Kidney epithelial cell (primary cell): ENCODE measurements at places on chromosomes 7 and 10. TPM values are rescaled to one million over a fixed set of nuclear protein-coding genes. Genes with fewer than 3 reads are reported as not detected.

GRCh38 chr7:154827007-154827406, 175.9 kb downstream of the PAXIP1 start:
- DNase-seq, result no peak

GRCh38 chr7:1666823-1667565, 3.1 kb upstream of the ELFN1 start:
- no peak for DNase-seq

Gene ELOVL3
- 0.55 and 1.1 TPM in 2 replicates for total RNA-seq

Gene ADRB1
- total RNA-seq, result 0.04 and 0.21 TPM in 2 replicates

DNA sequence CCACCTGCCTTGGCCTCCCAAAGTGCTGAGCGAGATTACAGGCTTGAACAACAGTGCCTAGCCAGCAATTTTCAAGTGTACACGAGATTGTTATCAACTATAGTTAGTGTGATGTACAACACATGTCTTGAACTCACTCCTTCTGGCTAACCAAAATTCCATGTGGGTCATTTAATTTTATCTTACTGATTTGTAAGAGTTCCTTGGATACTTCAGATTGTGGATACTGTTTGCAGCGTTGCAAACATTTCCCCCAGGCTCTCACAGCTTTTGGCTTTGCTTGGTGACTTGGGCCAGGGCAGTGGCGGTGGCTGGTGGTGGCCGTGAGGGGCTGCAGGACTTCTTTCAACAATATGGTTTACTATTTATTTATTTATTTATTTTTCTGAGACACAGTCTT, 8.5 kb upstream of the TMEM270 start:
- DNase-seq, result no peak

GRCh38 chr7:83821866-83822265, 172.9 kb upstream of the SEMA3E start:
- no peak for DNase-seq
